Activated CD4-positive, alpha-beta T cell treated with anti-CD3 and anti-CD28 coated beads, Interleukin-2, amount 10 ng/mL, durations not matched to agents 7 days and 5 days (primary cell): ENCODE measurements at places on chromosomes 5 and 9. TPM values are rescaled to one million over a fixed set of nuclear protein-coding genes. Genes with fewer than 3 reads are reported as not detected.
A peak's percentile ranks its signal among the peaks of the same experiment; 100 is the strongest.

DNA sequence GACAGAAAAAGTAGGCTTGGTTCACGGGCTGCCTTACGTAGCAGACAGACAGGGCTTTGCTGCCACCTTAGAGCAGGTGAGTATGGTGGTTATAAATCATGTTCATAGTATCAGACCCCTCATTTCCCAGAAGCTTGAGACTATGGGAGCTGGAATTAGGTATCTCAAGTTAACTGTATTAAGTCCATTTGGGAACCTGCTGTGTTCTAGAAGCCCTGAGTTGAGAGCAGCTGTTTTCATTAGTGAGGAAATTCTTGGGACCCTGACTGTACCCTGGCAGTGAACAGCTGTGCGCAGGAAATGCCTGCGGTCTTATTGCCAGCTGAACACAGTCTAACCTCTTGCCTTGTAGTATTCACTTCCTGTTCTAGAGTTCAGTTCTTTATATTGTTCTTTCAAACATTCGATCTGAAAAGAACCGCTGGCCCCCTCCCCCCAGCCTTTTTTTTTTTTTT lies 29.8 kb downstream of the UGCG start:
- peak; percentile 73 for DNase-seq

- no peak for DNase-seq
Measured at GRCh38 chr5:78505860-78506259, 142.7 kb downstream of the LHFPL2 start.

- no peak for DNase-seq
Measured at GRCh38 chr5:176447591-176447977, 601 bp upstream of the FAF2 start.

DNA sequence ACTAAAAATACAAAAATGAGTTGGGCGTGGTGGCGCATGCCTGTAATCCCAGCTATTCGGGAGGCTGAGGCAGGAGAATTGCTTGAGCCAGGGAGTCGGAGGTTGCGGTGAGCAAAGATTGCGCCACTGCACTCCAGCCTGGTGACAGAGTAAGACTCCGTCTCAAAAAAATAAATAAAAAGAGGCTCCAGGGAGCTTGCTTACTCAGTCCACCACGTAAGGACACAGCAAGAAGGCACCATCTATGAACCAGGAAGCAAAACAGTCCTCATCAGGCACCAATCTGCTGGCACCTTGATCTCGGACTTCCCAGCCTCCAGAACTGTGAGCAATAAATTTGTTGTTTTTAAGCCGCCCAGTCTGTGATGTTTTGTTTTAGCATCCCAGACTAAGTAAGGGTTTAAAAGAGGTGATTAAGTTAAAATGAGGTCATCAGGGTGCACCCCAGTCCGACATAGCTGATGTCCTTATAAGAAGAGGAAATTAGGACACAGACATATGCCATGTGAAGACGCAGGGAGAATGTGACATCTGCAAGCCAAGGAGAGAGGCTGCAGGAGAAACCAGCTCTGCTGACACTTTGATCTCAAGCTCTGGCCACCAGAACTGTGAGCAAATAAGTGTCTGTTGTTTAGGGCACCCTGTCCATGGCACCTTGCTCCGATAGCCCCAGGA lies 45.9 kb downstream of the C9orf50 start:
- no peak for DNase-seq

The C5 gene
- 2.4 TPM for total RNA-seq

The GALNT12 gene
- 9.7 TPM for total RNA-seq

DNA sequence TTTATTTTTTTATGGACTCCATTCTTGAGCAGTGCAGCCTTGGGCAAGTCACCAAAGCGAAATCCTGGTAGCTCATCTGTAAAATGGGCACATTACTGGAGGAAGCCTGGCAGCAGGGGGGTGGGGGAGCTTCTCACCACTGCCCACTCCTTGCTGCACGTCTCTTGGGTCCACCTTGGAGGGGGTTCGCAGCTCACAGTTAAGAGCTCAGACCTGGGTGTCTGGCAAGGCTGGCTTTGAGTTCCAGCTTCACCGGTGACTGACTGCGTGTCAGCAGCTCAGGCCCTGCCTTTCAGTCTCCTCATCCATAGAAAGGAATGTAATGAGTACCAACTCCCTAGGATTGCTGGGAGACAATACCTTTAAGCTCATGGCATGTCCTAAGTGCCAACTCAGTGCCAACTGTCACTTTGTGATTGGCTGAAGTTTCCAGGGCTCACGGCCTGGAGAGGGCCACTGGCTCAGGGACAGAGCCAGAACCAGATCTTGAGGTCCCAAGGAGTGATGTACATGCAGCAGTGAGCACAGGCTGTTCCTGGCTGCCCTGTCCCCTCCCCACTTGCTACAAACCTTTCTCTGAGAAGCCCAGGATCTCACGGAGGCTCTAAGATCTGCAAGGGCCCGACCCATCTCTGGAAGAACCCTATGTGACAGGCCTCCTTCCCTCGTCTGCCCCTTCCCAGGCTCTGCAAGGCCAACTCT lies 72.9 kb downstream of the C9orf50 start:
- no peak for DNase-seq

- no peak for DNase-seq
Measured at GRCh38 chr5:155912291-155912690, 414.7 kb upstream of the SGCD start.

The FBP2 gene
- total RNA-seq: not detected

The ANKDD1B gene
- not detected for total RNA-seq

DNA sequence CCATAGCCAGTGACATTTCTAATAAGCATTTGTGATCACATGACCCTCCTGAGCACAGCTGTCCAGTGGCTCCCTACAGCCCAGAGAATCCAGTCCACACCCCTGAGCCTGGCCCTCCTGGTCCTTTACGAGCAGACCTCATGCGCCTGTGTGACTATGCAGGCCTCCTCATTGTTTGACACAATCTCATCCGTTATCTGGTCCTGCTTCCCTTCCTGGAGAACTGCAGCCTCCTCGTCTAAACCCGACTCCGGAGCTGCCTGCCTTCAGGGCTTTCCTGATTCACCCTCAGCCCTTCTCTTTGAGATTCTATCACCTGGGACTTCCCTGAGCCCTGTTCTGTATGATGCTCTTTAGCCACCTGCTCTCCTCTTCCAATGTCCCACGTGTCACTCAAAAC lies 79.7 kb downstream of the GPR21 start:
- DNase-seq: no peak

GRCh38 chr9:134937566-134938345 lies 20.0 kb upstream of the FCN1 start:
- DNase-seq: no peak

The ADAM19 gene
- total RNA-seq: 127 TPM

The RHOBTB3 gene
- total RNA-seq: 0.74 TPM

The ARHGEF37 gene
- total RNA-seq: 0.37 TPM

- DNase-seq: no peak
Measured at GRCh38 chr5:23103566-23103965, 250.4 kb upstream of the CDH12 start.

The HSPB3 gene
- not detected for total RNA-seq

DNA sequence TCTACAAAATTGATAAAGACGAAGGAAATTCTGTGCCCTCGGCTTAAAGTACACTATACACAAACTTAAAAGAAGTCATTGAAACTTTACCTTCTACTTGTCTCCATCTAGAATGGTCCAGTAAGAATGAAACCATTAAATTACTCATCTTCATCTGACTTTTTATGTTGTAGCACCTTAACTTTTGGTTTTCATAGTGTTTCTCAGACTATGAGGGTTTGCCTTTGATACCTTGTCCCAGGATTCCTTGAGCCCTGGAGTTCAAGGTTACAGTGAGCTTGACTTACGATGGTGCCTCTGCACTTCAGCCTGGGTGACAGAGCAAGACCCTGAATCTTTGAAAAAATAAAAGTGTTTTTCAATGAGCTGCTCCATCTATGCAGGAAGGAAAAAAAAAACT lies 132.2 kb downstream of the CDC42SE2 start:
- DNase-seq: no peak

DNA sequence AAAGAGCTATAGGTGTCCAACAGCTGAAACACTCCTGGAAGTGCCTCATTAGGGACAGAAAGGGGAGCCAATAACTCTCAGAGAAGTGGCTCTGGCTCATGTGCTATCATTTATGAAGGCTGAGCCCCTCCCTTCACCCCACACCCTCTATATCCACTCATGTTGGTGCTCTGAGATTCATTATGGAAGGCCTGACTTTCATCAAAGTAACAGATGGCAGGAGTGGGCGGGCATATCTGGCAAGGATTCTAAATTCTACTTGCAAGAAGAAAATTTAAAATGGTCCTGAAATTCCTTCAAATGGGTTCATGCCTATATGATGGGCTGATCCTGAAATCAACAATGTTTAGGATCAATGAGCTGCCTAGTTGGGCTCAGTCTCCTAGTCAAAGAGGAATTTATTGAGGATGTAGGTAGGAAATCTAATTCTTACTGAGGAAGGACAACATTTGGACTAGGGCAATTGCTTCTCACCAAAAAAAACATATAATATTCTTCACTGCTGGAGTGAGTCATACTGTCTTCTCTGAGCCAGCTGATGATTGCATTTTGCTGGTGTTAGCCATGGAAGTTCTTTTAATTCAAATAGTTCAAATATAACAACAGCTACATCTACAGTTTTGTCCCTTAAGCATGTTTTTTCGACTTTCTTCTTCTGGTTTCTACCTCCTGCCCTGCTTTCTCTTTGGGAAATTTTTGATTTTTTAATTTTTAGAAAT lies 23.5 kb downstream of the NMRK1 start:
- DNase-seq: no peak

GRCh38 chr9:137168904-137169856 lies 671 bp downstream of the LRRC26 start:
- DNase-seq: no peak

- DNase-seq: no peak
Measured at GRCh38 chr9:35858458-35858857, 11.7 kb downstream of the OR13J1 start.

GRCh38 chr5:443239-444151 lies 519 bp downstream of the EXOC3 start:
- DNase-seq: peak; percentile 40

- DNase-seq: no peak
Measured at GRCh38 chr5:37940931-37941623, 101.2 kb upstream of the GDNF start.

DNA sequence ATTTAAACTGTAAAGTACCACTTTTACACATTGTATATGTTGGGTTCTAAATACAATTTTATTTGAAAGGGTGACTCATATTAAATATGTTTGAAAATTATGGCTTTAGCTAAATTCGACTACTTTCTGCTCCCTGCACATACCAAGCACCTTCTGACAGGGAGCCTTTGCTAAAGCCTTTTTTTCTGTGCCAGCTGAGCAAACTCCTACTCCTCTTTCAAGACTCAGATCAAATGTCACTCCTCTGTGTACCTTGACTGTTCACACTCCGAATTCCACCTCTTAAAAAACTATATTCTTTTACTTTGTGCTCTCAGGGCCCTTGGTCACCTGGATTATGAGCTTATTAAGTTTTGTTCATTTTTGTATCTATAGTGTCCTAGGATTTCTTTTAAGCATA lies 6.5 kb upstream of the OXCT1 start:
- no peak for DNase-seq

DNA sequence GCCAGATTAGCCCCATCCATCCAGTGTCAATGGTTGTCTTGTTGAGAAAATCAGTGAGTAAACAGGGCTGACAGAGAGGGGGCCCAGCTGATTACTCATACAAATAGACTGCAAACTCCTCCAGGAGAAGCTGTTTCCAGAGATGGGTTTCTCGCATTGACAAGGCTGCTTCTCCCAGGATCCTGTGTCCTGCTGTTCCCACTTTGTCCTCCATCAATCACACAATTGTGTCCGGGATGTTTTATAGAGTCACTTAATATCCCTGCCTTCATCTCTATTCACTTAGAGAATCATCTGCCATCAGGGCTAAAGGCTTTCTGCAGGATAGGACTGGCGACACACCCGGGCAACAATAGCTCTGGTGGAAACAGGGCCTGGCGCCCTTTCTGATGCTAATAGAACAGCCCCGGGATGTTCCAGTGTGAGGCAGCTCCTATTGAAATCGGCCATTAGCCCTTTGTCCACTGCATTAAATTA lies 71.7 kb upstream of the TBCA start:
- DNase-seq: no peak

GRCh38 chr9:127081250-127082185 lies 40.9 kb downstream of the ANGPTL2 start:
- no peak for DNase-seq

The CTNND2 gene
- not detected for total RNA-seq

GRCh38 chr9:137556069-137556838 lies 4.6 kb downstream of the MRPL41 start:
- DNase-seq: no peak

The ANXA2R gene
- total RNA-seq: 29.5 TPM

The NNT gene
- total RNA-seq: 108 TPM

- DNase-seq: no peak
Measured at GRCh38 chr5:128673970-128674369, 135.9 kb upstream of the FBN2 start.
